ENCODE measurements at places on chromosomes 12 and 14. TPM values are rescaled to one million over a fixed set of nuclear protein-coding genes. Genes with fewer than 3 reads are reported as not detected.

The WNT1 gene
- not detected for total RNA-seq

The CLEC1B gene
- not detected for total RNA-seq

The RNASE7 gene
- not detected for total RNA-seq

The CD9 gene
- 16.2 TPM for total RNA-seq

GRCh38 chr12:65825507-65826352, 1.4 kb downstream of the HMGA2 start:
- DNase-seq, result no peak

GRCh38 chr14:97924922-97925613, 1127.9 kb downstream of the VRK1 start:
- peak; percentile 11 for DNase-seq

The KCNH3 gene
- total RNA-seq, result 2.5 TPM

The DTX3 gene
- 16.7 TPM for total RNA-seq

DNA sequence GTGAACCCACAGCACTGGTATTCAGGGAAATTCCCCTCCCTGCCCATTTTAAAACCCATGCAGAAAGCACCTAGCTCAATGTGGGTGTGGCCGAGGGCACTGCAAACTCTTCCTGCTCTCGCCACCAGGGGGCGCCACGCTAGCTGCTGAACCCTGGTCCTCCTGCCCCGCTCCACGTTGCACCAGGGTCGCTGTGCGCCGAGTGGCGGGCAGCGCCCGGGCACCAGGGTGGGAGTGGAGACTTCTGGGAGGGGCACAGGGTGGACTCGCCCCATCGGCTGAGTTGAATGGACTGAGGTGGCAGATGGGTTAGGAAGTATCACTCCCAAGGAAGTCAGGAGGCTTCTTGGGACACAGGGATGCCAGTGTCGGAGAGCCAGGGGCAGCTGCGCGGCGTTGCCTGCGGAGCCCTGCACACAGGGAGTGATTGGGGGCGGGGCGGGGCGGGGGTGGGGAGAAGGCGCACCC, 48.1 kb upstream of the BCL11B start:
- DNase-seq, result peak; percentile 65

The LAG3 gene
- 245 TPM for total RNA-seq

DNA sequence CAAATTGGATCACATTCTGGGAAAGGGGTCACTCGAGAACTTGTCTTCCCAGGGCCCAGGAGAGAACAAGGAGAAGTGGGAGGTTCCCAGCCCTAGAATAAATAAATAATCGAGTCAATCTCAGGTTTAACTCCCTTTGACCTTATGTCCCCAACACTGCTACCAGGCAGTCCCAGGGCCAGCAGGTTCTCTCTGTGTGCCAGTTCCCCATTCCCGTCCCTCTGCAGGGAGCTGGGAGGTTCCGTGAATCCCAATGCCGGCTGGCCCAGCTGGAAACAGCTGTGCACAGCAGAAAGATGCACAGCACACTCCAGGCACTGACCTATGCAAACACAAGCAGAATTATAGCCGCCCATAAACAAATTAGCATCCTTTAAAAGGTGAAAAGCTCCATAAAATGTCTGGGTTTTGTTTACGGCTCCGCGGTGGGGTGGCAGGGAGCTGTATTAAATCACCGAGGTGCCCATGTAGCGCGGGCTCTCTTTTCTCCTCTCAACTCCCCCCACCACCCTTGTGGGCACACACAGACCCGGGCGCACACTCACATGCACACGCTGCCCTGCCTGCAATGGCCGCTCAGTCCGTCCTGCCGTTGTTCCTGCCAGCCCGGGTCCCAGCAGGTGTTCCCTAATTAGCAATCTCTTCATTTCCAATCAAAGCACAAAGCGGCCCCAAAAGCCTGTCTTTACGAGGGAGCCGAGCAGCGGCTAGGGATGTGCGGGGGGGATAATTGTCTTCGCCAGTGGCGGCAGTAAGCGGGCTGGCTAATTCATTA, 46.6 kb upstream of the ESRRB start:
- DNase-seq, result no peak

The DIO2 gene
- total RNA-seq, result not detected

The TAS2R7 gene
- not detected for total RNA-seq

DNA sequence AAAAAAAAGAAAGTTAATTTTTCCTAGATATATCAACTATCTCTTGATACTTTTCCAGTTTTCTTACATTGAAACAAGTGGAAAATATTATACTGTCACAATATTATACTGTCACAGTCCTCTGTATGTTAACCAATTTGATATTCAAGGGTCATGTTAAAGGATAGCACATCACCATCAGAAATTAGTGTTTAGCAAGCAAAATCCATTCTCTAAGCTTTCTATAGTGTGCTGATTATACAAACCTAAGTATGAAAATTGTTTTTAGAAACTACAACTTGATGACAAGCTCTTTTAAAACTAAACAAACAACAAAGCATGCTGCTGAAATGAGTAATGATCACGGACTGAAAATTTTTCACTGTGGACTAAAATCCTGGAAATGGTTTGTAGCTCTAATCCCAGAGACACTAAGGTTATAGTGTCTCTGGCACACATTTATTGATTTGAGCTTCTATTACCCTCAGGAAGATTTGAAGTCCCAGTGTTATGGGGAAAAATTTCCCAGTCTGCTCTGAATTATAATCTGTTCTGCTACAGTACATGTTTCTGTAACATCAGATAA, 9.7 kb downstream of the SPTSSA start:
- DNase-seq, result no peak

All from CD8-positive, alpha-beta memory T cell (primary cell).